ENCODE measurements at places on chromosomes 6 and 20.

DNA sequence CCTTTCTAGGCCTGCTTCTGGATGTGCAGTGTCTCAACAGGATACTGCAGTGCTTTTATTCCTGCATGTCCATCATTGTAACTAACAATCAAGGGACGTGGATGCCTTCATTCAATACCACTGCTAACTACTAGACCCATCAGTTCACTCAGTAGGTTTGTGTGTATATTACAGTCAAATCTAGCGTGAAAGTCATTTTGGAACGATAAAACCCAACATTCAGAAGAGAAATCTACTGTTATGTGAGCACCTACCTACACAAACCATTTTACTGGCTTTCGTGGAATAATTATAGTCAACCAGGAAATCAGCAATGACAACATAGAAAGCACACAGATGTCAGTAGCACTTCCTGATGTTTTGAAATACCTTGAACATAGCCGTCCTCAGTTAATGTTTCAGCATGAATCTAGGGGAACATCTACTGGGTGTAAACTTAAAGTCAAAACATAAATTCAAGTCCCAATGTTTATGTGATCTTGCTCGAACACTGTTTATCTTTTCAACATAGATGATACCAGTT lies 270.6 kb downstream of the FARS2 start:
- DNase-seq: no peak

DNA sequence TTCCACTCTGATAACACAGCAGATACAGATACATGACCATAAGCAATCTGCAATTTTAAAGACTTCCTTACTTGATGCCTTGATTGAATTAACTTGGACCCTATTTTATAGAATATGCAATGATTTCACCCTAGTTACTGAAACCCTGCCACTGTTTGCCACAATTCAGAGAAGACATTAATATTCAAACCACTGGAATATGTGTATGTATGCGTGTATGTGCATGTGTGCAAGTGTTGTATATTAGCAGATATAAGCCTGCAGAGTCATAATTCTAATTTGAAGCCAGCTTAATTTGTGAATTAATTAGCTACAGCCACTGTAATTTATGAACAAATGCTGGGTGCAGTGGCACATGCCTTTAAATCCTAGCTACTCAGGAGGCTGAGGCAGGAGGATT lies 9.3 kb downstream of the VNN2 start:
- no peak for DNase-seq

DNA sequence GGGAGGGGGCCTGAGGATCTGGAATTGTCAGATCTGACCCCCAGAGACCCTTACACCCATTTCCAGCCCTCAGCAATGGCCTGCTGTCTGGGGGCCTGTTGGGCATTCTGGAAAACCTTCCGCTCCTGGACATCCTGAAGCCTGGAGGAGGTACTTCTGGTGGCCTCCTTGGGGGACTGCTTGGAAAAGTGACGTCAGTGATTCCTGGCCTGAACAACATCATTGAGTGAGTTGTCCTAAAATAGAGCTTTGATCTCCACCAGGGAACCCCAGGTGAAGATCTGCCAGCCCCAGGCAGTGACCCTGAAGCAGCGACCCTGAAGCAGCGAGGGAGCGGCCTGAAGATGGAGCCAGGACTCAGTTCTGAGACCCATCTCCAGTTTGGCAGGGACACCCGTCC lies 2.2 kb downstream of the BPIFA1 start:
- no peak for DNase-seq

DNA sequence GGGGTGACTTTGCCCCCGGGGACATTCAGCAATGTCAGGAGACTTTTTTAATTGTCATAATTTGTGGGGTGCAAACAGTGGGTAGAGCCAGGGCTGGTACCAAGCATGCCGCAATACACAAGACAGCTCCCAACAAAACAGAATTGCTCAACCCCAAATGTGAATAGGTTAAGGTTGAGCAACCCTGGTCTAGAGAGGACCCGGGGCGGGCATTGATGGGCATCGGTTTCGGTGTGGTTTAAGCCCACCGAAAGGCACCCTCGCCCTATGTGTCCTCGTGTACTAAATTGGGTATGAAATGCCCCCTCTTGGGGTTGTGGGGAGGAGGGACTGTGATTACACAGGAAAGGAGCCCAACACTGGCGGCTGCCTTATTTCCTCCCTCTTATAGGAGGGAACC lies 36.0 kb downstream of the KIAA1755 start:
- no peak for DNase-seq

DNA sequence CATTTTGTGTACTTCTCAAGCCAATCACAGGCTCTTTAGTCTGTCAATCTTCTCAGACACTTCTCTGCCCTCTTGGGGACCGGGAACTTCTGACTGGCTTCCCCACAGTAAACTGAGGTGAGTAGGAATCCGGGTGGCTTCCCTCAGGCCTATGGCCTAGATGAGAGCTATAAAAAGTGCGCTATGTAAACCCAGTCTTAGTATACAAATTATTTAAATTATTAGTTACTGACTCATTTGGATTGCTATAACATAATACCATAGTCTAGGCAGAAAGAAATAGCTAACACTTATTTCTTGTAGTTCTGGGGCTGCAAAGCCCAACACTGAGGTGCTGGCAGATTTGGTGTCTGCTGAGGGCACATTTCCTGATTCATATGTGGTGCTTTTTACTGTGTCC lies 109.2 kb upstream of the MCHR2 start:
- no peak for DNase-seq

- DNase-seq: no peak
Observed at GRCh38 chr6:12113190-12113577, 101.1 kb downstream of the HIVEP1 start.

DNA sequence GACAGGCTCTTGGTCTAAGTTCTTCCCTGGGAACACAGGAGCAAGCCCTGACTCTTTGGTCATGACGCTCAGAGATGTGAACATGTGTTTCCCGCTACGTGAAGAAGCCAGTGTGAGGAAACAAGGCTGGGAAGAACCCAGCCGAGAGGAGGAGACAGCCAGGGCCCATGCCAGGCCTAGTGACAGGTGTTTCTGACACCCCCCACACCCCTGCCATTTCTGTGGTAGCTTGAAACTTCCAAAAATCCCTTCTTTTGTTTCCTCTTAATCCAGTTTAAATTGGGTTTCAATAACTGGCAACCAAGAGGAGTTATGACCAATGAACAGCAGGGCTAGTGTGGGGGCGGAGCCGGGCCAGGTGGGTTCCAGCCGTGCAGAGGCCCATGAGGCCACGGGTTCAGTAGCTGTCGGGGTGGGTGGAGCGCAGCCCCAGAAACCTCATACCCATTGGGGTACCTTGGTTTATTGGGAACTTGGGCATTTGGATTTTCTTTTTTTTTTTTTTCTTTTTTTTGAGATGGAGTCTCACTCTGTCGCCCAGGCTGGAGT lies 33.5 kb downstream of the WRNIP1 start:
- DNase-seq: no peak

DNA sequence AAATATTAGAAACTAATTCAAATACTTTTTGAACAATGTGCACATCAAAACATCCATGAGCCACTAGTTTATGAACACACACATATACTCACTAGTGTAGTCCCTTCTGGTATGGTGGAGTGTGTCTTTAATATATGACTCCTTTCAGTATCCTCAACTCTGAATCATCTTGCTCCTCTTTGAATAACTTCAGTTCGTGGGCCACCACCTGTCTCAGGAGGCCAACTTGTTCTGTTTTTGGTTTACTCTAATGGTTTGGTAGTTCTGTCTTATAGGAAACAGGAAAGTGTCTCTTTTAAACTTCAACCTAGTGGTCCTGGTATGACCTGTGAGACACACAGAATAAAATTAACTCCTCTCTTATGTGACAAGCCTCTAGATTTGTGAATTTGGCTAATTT lies 55.6 kb downstream of the ZNF292 start:
- DNase-seq: no peak

GRCh38 chr6:96499781-96500180 lies 21.8 kb upstream of the UFL1 start:
- DNase-seq: no peak

- no peak for DNase-seq
Observed at GRCh38 chr6:81766482-81767069, 14.1 kb upstream of the TENT5A start.

GRCh38 chr6:126926926-126927325 lies 191.5 kb upstream of the RSPO3 start:
- no peak for DNase-seq

DNA sequence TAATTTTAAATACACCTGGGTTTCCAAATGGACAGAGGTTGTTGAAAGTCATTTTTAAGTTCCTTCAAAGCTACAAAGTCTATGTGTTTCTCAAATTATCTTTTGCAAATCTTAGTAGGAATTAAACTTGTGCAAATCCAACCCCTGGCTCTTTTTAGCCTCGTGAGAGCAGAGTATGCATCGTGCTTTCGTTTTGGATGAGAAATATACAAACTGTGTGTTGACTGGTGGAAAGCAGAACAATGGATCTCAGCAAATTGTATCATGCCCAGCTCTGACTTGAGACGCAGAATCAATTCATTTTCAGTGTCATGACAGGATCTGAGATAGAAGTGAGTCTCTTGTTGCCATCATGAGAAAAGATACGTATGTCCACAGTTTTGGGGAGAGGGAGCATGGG lies 542.4 kb upstream of the FLRT3 start:
- no peak for DNase-seq

GRCh38 chr6:35392773-35393672 lies 50.7 kb downstream of the PPARD start:
- no peak for DNase-seq

DNA sequence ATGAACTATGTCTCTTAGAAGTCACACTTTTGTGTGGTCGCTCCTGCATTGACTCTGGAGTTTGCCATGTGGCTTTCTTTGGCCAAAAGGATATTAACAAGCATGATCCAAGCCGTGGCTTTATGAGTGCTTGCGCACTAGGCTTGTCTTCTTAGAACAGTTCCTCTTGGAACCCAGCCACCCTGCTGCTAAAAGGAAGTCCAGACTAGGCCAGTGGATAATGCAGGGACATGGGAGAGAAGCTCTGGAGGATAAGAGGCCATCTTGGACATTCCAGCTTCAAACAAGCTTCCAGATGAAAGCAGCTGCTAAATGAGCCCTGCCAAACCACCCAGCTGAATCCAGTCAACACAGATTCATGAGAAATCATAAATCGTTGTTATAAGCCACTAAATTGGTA lies 346.4 kb downstream of the CDC5L start:
- DNase-seq: no peak

DNA sequence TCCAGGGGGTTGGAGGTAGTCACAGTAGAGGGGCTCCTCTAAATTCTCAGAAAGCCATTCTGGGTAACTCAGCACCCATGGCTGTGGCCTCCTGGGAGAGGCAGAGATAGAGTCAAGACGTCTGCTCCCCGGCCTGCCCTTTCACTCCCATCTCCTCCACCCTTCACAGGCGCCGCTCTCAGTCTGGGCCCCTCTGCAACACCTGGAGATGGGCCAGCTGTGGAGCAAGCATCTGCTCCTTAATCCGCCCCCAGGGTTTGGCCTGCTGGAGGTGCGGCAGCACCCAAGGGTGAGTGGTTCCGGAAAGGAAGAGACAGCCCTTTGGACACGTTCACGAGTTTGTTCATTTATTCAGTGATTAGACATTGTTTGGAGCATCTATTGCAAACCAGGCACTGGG lies 271.3 kb downstream of the BMP7 start:
- DNase-seq: no peak

DNA sequence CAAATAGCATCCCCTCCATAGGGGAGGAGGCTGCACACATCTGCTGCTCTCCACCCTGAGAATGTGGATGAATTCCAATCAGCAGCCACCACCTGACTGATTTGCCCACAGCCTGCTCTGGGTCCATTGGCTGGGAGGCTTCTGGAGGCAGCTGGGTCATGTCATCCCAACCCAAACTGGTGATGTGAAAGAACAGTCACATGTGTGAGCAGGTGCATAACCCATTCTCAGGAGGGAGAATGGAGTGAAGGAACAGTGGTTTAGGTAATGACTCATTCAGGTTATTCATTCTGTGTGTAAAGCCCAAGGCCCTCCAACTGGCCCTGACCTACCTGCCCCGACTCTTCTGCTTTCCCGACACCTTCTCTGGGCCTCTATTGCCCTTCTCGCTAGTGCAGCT lies 90.9 kb upstream of the GCM1 start:
- no peak for DNase-seq

DNA sequence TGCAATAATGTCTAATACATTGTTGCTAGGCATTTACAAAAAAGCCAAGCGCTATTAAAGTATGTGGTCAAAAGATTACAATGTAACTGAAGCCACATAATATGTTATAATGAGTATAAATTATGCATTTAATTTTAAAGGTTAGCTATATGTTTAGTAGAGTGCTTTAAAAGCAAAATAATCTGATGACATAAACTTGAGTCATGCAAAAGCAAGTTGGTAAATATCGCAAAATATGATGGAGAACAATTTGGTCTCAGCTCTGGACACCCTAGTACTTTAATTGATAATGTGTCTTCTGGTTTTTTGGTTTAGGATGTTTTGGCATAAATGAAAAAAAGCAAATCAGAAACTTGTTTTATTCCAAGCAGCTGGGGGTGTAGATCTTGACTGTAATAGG lies 188.6 kb upstream of the RREB1 start:
- no peak for DNase-seq

DNA sequence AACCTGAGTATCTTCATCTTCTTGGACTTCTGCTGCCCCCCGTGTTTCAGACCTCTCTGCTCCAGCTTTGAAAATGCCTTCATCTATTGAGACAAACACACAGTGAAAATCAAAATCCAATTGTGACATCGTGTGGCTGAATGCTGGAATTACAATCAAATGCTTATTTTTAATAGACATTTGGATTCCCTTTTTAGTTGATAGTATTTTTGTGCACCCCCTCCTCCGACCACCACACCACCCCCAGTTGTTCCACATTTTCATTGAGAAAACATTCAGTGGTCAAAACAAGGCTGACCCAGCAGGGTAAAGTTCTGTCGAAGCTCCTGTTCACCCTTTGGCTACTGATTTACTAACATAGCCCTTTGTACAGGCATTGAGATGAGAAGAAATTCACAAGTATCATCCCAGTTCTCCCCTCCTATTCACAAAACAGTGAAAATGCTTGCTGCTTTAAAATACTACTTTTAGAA lies 79.0 kb downstream of the NRSN1 start:
- DNase-seq: no peak

GRCh38 chr6:75882734-75883133 lies 133.7 kb downstream of the MYO6 start:
- no peak for DNase-seq

DNA sequence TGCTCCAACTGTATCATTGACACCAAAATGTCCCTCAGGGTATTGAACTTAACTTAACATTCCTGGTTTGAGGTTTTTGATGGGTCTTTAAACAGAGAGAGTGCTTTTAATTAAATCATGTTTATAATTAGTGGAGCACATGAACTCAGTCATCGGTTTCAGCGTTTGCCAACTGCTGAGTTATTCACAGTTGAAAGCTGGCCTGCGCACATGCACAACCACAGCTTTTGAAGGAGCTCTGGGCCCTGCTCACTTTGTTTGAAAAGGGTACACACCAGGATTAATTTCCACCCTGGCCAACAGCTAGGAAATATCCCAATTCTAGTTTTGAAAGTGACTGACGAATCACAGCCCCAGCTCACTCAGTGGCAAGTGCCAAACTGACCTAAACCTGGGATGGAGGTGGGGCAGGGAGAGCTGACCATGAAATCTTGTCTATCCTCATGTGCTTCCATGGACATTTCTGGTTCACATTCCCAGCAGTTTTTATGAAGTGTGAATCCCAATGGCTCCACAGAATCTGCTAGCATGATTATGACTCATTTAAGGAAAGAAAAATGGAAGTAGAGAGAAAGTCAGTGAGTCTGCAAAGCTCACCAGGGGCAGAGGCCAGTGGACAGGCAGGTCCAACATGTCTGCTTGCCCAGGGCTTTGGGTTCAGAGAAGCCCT lies 247.8 kb downstream of the FNDC1 start:
- no peak for DNase-seq

Data from NT2/D1 (cell line).